MV-4-11 (cell line): ENCODE measurements at places on chromosomes 3 and 15.

DNA sequence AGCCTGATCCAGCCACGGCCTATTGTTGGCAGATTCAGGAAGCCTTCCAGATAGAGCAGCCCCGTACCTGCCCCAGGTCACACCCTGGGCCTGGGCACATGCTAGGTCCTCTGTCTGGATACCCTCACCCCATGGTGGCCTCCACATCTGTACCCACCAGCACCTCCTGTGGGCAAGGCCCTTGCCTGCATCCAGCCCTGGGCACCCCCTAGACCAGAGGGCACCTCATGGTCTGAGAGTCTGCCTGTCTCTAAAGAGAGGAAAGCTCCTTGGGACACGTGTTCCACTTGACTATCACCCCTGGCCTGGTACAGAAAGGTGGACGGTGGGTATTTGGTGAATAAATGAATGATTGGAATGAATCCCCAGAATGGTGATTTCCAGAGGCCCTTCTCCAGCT is 8.9 kb upstream of the COMMD4 start:
- DNase-seq = no peak

GRCh38 chr15:63244976-63245645 is 32.3 kb upstream of the APH1B start:
- DNase-seq = no peak

- DNase-seq = no peak
Observed at GRCh38 chr15:58459045-58459444, 27.3 kb downstream of the LIPC start.

DNA sequence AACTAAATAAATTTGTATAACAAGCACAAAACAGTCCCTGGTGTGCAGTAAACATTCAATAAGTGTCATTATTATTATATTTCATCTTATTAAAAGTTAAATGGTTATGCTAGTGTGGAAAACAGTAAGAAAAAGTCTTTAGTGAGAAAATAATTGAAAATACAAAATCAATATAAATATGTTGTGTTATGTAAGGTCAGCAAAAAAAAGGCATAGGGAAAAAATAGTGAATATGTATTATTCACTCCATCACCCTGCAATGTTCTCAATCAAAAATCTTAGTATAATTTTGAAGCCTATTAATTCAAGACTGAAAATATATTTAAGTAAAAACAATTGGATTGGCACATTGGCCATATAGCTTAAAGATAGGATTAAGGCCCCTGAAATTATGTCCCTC is 63.3 kb upstream of the KCNMB2 start:
- no peak for DNase-seq

DNA sequence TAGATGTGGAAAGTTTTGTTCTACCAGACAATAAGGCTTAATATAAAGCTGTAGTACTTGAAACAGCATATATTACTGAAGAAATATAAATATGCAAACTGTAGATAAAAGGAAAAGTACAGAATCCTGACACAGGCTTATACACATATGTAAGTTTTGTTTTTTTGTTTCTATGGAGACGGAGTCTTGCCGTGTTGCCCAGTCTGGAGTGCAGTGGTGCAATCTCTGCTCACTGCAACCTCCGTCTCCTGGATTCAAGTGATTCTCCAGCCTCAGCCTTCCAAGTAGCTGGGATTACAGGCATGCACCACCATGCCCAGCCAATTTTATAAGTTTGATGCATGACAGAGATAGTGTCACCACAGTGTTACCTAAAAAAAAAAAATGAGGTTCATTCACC is 29.1 kb upstream of the ZNF445 start:
- DNase-seq = no peak

DNA sequence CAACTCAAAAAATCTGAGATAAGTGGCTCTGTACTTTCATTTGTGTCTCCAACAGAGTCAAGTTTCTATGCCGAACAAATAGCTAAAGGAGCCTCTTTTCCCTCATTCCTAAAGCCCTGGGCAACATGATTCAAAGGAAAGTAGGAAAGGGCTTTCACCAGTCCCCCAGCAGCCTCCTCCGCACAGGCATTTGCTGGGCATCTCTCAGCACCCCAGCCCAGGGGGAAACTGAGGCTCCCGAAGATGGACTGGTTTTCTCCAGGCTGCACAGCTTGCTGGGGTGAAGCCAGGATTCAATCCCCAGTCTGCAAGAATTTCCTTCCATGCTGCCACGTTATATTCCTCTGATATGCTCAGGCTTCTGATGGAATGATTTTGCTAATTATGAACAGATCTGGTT is 163.8 kb downstream of the OCA2 start:
- no peak for DNase-seq

DNA sequence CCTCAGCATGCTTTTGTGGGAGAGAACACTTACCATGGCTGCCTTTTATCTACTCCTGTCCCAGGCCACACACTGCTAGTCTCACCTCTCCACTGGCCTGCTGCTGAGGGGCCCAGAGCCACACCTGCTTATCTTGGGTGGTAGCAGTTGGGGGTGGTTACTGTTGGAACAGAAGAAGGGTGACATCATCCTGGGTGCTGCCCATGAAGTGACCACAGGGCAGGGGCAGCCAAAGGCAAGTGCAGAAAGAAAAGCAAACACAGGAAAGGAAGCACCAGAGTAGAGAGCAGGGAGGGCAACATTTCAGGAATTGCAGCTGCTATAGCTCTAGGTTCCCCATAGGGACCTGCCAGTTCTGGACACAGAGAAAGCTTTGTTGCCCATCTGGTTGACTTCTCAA is 345.2 kb downstream of the VPS13C start:
- DNase-seq = no peak

- DNase-seq = no peak
Observed at GRCh38 chr3:37040231-37040630, 46.9 kb downstream of the MLH1 start.

DNA sequence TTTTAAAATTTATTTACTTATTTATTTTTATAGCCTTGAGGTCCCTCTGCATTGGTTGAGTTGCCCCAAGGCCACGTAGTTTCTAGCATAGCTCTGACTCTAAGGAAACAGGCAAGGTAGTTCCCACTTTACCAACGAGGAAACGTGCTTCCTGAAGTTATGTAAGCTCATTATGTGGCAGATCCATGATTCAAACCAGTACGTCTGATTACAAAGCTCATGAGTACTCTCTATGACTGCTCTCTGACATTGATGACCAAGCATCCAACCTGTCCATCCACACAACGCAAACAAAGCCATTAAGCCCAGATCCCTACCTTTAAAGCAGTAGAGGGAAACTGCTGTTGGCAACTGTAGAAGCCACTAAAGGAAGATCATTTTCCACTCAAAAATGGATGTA is 25.6 kb downstream of the WWTR1 start:
- no peak for DNase-seq

GRCh38 chr3:71916747-71917369 is 131.9 kb upstream of the PROK2 start:
- no peak for DNase-seq

DNA sequence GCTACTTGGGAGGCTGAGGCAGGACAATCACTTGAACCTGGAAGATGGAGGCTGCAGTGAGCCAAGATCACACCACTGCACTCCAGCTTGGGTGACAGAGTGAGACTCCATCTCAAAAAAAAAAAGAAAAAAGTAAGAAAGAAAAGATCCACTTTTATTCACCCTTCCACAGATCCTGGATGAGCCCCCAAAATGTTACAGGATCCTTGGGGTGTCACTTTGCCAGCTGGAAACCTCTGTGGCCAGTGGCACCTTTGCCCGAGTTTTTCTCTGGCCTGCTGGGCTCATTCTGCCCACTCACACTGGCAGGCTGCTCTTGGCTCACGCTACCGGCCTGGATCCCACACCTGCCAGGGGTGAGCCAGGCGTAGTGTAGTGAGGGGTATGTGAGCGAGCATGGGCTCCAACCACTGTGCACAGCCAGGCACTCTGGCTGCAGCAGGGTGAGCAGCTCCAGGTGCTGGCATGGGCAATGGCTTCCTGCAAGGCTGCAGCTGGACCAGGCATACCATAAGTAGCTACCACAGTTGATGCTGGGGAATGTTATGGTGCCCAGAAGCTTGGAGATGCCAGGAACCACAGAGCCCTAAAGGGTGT is 57.8 kb upstream of the C15orf39 start:
- DNase-seq = peak; percentile 28
